ENCODE measurements at places on chromosomes 5 and 9. TPM values are rescaled to one million over a fixed set of nuclear protein-coding genes. Genes with fewer than 3 reads are reported as not detected.

DNA sequence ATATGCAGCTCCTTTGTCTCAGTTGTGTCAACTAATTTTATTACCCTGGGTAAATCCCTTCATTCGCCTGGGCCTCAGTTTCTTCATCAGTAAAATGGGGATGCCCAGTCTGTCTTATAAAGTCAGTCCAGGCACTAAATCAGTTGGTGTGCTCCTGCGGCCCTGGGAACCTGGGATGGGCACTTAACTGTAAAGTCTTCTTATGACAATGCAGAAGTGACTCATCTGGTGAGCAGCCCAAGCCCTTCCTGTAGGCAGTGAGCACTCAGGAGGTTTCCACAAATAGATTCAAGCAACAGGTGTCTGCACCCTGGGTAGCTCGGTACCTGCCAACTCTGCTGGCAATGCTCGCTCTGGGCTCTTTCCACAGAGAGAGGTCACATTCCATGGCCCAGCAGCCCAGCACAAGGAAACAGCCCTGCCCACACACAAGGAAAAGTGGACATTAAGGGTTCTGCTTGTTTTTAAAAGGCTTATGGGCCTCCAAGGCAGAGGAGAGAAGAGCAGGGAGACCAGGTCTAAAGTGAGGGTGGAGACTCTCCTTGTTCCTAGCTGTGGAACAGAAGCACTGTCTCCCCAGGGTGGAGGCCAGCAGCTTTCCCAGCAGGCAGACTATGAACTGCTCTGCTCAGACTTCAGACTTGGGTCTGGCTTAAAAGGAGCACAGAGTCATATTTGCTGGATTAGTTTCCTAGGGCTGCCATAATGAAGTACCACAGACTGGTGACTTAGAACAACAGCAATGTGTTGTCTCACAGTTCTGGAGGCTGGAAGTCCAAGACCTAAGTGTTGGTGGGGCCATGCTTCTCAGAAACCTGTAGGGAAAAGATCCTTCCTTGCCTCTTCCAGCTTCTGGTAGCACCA, 89.7 kb upstream of the ADRA1B start:
- peak; percentile 82 for DNase-seq

DNA sequence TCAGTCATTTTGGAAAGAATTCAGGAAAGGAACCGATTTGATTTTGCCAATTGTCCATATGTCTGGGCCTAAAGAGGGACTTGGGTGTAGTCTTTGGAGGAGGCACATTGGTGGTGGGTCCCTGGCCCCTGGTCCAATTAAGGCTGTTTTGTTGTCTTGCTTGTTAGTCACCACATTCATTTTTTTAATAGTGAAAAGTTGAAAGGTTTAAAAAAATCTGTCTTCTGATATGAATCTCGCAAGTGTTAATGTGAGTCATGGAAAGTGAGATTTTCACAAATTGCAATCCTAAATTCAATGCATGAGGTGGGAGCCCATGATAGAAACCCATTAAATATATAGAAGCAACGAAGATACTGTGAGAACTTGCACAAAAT, 165.9 kb upstream of the OTULINL start:
- DNase-seq = no peak

DNA sequence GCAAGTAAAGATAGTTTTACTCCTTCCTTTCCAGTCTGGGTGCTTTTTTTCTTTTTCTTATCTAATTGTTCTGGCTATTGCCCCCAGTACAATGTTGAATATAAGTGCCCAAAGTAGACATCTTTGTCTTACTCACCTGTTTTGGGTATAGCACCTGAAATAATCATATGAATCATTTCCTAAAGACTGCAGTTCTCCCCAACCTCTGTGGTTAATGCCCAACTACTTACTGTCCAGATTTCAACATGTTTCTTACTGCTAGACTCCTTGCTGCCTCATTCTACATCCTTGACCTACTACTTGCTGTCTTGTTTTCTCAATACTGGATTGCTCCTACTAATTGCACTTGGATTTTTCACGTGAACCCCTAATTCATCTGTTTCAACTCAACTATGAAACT, 8.8 kb upstream of the HSDL2 start:
- DNase-seq = no peak

GRCh38 chr9:123749580-123750202, 180.2 kb downstream of the DENND1A start:
- DNase-seq = peak; percentile 40

DNA sequence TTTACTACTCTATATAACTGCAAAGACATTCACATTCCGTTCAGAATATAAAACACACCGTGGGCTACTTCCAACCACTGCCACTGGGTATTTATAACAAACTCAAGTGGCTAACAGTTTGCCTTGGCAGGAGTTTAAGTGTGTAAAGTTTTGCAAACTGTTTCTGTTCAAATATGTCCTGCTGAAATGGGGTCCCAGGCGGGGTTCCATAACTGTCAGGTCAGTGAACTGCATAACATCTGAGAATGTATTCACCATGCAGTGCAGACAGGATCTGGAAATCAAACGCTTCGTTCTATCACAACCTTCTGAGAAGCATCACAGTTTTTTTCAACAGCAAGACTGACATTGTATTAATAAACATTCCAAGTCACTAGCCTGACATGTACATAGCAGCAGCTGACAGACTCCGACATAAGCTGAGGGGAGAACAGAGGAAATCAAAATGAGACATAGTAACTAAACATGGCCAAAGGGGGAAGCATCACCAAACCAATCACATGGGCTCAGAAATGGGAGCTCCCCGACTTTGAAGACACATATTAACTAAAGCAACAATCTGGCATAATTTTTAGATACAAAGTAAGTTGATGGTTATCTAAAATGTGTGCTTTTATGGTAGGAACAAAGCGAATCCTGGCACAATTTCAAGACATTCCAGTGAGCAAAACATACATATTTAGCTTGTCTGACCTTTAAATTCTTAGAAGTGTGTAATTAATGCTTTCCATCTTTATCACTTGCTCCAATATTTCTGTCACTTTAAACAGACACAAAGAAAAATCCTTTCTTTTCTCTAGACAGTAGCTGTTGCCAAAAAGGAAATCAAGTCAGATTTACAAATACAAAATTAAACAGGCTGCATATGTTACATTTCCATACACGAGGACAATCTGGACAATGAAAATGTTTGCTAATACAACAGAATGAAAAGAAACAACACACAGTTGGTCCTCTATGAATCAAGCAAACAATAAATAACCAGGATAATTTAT, 156.8 kb downstream of the MAPKAP1 start:
- DNase-seq = no peak

DNA sequence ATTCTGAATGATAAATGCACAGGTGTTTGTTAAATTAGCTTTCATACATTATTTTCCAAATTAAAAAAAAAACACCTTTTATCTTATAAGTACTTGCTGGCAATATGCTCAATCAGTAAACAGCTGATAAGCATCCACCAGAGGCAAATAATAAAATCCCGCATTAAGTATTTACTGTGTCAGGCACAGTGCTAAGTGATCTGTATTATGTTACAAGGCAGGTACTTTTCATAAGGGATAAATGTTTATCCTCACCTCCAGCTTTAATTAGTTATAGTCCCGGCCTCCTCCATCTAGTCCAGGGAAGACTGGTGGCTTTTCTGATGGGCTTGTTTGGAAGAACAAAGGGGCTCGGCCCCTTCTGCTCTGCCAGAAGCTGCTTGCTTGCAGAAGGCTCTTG, 40.1 kb downstream of the PFDN1 start:
- no peak for DNase-seq

GRCh38 chr5:35050541-35051126, 2.9 kb upstream of the AGXT2 start:
- DNase-seq = no peak

DNA sequence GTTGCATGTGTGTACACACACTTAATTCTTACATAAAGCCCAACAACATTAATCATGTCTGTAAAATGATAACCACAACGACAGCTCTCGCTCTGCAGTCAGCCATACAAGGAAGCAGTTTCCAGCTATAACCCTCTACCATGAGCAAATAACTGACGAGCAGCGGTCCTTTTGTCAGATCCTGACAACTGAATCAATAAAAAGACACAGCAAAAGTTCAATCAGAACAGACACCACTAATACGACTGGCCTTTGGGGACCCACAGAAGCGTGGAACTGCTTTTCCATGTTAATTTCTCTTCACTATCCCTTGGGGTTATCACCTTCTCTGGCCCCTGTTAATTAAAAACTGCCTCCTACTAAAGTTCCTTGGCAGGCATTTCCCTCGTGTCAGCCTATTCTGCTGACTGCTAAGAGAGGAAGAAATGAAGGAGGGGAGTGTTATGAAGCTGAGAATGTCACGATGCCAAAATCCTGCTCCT, 722.8 kb upstream of the GRAMD2B start:
- peak; percentile 63 for DNase-seq

DNA sequence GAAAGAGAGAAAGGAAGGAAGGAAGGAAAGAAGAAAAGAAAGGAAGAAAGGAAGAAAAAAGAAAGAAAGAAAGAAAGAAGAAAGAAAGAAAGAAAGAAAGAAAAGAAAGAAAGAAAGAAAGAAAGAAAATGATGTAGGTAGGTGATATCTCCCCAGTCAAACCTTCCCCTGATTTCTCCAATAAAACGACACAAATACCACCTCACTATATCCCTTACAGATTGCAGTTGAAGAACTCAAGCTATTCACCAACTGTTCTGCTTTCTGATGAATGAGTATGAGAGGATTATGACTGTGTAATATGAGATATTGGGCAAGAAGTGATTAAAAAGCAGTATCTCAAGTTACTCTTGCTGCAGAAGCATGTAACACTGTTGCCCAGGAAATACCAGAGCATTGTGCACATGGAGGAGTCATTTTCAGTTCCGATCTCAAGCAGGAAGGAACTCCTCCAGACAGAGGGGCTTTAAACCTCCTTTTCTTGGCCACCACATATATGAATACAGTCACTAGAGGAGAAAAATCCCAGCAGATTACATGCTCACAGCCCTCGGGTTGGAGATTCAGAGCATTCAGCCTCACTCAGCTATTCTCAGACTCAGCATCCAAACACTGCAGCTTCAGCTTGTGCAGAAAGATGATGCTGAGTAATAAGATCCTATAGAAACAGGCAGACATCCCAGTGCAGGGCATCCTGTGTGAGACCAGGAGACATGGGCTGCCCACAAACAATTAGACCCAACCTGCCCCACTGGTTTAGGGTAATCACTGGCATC, 61.4 kb downstream of the UGCG start:
- peak; percentile 82 for DNase-seq

- DNase-seq = no peak
Observed at GRCh38 chr9:3161912-3162311, 318.0 kb upstream of the PUM3 start.

GRCh38 chr9:92332577-92333281, 7.0 kb downstream of the CENPP start:
- DNase-seq = no peak

GRCh38 chr5:132471151-132471907, 19.2 kb downstream of the IRF1 start:
- no peak for DNase-seq

DNA sequence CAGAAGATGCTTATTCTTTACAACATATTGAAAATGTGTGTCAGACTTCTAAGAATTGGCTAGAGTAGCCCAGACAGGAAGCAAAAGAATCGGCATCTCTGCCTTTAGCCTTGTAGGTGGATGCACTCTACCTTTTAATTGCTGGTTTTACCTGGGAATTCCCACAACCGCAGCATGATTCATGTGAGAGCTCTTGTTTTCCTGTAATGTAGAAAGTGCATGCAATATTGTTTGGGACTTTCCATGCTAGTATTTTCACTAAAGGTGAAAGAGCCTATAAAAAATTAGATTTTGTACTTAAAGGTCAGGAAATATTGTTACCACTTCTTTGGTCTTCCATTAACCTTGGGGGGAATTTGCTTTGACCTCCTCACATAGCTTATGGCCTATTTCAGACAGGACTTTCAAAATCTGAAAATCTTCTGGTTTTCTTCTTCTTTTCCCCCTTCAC, 89.8 kb downstream of the NTRK2 start:
- no peak for DNase-seq

- no peak for DNase-seq
Observed at GRCh38 chr5:155726267-155726666, 600.7 kb upstream of the SGCD start.

- DNase-seq = no peak
Observed at GRCh38 chr5:25090275-25090674, 445.5 kb upstream of the CDH10 start.

GRCh38 chr5:146073239-146073900, 32.0 kb downstream of the PLAC8L1 start:
- no peak for DNase-seq

DNA sequence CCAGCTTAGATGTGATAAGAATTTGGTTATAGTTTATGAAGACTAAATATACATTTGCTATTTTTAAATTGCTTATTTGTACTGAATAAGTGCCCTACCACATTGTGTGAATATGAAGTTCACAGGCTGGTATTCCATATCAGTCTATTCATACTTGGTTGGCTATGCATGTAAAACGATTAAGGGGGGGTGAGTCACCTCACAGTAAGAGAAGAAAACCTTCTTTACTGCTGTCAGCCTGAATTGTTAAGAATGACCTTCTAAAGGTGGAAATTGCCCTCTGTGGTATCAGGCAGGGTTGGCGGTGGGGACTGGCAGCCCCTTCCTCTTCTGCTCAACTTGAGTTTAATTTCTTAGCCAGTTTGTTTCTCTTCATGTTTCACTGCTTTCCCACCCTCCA, 127.0 kb upstream of the RPS23 start:
- no peak for DNase-seq

GRCh38 chr9:77980622-77981021, 51.0 kb downstream of the GNAQ start:
- no peak for DNase-seq

DNA sequence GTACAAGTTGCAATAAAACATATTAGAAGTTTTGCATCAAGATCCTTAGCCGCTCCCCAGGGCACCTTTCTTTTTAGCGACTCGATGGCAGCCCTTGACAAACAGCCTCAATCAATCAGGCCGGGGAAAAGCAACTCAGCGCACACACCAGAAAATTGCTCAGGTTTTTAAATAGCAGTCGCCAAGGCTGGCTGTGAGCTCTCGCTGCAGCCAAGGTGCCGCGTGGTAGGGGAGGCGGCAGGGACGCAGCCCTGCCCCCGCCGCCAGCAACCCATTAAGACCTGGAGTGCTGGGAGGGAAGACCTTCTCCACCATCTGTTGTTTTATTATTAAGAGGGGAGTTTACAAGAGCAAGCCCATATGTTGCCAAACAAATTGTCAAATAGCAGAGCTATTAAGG, 22.6 kb downstream of the ASS1 start:
- peak; percentile 59 for DNase-seq

CDH9 gene
- total RNA-seq = not detected

INSL4 gene
- total RNA-seq = not detected

C9orf152 gene
- 26.8 TPM for total RNA-seq

THG1L gene
- total RNA-seq = 15.6 TPM

MYOT gene
- 7.2 TPM for total RNA-seq

SPINK5 gene
- total RNA-seq = 0.45 TPM

STC2 gene
- 2.4 TPM for total RNA-seq

TMEM252 gene
- total RNA-seq = not detected

EPB41L4A gene
- 14.3 TPM for total RNA-seq

TJP2 gene
- 371 TPM for total RNA-seq

TUSC1 gene
- total RNA-seq = 12.5 TPM
